NCI-H1105 (cell line): ENCODE measurements at places on chromosomes 13 and 19.

- no peak for DNase-seq
These were observed 2.8 kb upstream of the FBXO17 start for GRCh38 chr19:38978326-38978689.

DNA sequence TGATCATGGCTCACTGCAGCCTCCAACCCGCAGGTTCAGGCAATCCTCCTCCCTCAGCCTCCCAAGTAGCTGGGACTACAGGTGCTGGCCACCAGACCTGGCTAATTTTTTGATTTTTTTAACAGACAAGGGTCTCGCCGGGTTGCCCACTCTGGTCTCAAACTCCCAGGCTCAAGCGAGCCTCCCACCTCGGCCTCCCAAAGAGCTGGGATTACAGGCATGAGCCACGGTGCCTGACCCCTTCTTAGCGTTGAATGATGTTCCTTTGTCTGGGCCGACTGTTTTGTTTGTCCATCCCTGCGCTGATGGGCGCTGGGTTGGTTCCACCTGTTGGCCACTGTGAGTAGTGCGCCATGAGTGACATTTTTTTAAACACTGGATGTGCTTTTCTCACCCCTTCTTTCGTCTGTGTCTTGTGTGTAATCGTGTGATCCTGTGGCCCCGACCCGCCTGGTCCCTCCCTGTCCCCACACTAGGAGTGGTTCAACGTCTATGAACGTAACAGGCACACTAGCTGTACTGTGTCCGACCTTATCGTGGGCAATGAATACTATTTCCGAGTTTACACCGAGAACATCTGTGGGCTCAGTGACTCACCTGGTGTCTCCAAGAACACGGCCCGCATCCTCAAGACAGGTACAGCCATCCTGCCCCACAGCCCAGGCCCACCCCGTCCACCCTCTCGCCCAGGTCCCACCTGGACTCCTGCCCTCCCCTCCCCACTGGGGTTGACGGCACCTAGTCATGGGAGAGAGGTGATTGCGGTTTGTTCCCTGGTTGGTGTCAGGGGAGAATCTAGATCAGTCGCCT lies 15.0 kb upstream of the EMC10 start:
- DNase-seq = peak; percentile 34

DNA sequence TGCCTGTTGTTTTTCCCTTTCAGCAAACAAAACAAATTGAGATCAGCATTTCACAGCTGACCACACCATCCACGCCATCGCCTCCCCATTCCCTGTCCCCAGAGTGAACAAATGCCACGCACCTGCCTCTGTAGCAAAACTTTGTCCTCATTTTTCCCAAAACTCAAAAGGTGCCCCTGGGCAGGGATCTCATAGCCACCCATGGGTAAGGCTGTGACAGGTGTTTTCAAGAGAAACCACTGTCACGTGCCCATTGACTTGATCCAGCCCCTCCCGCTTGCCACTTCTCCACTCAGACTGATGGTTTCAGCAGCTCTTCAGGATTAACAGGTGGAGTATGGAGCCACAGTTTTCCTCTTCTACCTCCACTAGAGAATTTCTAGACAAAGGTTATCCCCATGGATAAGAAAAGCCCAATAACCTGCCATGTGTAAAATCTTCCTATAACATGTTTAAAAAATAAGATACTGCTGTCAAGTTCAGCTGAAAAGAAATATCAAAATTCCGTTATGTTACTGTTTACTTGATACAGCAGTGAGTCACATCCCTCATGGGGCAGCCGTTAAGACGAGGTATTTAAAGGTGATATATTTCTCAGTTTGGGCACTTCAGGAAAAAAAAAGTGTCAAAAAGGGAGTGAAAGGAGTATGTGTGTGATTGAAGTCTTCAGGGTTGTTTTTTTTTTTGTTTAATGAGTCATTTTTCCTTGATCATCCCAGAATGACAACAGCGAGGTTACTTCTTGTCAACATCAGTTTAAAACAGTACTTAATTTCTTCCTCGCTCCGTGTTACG lies 63.5 kb upstream of the GPR183 start:
- DNase-seq = no peak

DNA sequence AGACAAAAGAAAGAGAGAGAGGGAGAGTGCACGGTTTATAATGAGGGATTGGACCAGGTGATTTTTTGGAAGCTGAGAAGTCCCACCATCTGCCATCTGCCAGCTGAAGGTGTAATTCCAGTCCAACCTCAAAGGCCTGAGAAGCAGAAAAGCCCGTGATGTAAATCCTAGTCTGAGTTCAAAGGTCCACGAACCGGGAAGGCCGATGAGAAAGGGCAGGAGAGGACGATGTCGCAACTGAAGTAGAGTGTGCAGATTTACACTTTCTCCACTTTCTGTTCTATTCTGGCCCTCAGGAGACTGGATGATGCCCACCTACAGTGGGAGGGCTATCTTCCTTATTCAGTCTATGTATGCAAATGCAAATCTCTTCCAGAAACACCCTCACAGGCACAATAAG lies 500.0 kb downstream of the DIAPH3 start:
- DNase-seq = no peak

DNA sequence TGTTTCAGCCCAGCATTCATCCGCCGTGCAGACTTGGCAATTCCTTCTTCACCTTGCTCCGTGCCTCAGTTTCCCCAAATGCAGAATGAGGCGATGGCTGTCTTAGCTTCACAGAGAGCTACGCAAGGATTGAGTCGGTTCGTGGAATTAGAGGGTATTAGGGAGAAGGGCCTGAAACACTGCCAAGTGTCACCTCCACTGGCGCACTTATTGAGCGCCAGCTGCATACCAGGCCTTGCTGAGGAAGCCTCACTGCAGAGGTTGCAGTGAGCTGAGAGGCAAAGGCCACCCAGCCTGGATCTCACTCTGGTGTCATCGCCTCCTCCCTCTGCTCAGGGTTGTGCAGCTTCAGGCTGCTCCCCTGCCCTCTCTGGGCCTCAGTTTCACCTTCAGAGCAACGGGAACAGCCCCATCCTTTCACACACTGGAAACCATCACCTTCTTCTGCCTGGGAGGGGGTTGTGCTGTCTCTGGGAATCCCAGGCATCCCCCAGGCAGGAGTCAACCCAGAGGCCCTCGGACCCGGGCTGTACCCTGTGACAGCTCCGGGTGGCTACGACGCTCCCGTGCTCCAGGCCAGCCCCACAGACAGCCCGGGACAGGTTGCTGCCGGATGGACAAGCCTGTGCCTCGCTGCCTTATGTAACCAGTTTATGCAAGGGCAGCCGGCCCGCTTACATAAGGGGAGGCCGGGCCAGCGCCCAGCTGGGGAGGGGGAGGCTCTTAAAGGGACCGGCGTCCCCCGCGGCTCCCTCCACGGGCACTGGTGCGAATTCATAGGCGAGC lies 31.9 kb downstream of the NFIC start:
- DNase-seq = no peak

DNA sequence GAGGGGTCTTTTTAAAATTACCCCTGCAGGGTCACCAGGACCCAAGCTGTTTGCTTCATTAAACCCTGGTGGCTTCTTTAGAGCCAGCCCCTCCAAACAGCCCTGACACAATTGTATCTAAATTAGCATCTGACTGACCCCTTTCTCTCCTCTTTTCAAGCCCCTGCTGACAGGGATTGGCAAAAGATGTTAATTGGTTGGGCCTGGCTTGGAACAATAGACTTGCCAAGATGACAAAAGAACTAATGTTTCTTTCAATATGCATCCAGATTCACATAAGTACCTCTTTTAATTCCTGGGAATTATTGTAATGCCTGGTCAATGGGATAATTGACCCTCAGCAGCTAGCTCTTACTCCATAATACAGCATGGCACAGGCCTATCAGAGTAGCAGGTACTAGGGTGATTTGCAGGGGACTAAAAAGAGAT lies 140.8 kb downstream of the SHISA2 start:
- DNase-seq = peak; percentile 9

GRCh38 chr19:47445937-47446402 lies 25.7 kb downstream of the SLC8A2 start:
- DNase-seq = peak; percentile 26

DNA sequence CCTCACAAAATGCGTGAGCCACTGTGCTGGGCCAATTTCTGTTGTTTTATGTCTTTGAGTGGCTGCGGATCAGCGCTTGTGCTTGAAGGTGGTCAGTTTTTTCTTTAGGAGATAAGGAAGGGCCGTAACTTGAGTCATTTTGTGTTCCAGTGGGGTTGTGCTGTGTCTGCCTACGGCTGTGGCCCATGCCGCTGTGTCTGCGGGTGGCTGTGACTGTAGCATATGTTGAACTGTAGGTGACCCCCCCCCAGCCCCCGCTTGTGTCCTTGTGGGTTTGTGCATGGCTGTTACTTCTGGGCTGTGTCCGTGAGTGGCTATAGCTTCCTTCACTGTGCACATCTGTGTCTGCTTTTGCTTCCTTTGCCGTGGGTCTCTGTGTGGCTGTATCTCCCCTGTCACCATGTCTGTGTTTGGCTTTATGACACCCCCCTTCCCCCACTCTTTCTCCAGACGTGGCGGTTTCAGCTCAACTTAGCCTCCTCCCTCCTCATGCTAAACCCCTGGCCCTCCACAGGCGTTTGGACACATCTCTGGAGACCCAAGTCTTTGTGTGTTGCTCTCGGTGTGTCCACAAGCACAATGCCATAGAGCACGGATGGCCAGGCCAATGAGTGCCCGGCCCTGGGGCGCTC lies 675 bp downstream of the PPP1R14A start:
- DNase-seq = no peak

- no peak for DNase-seq
These were observed 507 bp downstream of the COL4A1 start for GRCh38 chr13:110306340-110306959.

DNA sequence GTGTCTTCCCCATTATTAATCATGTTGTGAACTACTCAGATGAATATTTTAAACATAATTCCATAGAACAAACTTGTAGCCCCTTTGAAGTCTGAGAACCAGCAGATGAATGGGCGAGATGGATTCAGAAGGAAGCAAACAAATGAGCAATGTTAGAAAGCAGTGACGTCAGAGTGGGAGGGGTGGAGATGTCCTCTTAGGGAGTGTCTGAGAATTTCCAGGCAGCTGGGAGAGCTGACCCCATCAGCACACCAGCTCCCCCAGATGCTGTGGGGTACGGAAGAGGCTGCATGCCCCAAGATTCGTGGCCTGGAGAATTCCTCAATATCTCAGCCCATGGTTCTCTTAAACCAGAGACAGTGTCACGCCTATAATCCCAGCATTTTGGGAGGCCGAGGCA lies 68.6 kb downstream of the DPF1 start:
- DNase-seq = no peak

DNA sequence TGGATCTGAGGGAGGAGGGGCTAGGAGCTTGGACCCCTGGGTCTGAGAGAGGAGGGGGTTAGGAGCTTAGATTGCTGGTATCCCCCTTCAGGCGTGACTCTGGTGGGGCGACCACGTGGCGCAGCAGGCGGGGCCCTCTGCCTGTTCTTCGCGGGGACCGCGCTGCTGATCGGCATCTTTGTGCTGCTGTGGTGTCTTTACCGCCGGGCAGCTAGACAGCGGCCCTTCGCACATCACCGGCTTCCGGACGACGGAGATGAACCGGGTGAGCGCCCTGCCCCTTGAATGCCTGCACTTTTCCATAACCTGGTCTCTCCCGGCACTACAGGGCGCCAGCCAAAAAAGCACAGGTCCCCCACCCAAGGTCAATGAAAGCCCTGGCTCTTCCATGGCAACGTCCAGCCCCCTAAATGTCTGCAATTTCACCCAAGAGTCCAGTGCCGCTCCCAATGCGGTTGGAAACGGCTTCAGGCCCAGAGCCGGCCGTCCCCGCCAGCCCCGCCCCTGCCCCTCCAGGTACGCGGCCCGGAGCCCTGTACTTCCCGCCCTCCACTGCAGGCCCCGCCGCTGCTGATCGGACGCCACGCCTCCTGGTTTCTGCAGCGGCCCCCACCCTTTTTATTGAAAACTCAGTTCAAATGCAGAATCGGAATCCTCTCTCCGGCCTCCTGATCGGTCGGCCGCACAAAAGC lies 2.8 kb downstream of the GFY start:
- DNase-seq = no peak

GRCh38 chr19:44653343-44653742 lies 9.6 kb downstream of the PVR start:
- DNase-seq = no peak

- no peak for DNase-seq
These were observed 107.6 kb downstream of the SOX1 start for GRCh38 chr13:112174476-112175110.

GRCh38 chr13:42153199-42154113 lies 105.0 kb downstream of the DGKH start:
- DNase-seq = no peak

GRCh38 chr13:46995874-46996273 lies 99.0 kb upstream of the HTR2A start:
- no peak for DNase-seq

DNA sequence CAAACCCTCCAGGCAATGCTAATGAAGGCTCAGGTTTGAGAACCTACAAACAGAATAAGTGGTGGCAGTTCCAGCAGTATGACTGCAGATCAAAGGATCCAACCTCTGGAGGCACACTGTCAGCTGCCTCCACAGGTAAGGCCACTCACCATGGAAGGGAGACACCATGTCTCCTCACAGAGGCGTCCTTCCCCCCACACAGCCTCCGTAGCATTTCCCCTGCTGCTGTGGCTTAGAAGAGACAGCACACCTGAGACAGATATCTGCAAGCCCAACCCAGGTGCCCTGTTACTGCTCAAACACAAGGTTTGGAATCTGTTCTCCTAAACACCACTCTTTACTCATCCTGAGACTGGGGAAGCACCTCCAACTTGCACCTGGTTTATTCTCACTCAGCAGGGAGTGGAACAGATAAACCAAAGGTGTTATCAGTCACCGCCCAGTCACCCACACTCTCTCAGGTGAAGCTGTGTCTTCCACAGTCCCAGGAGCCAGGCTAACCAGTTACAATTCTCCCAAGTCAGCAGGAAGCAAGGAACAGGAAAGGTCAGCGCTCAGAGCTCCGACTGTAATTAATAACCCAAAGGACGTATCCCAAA lies 311.2 kb downstream of the FOXO1 start:
- DNase-seq = no peak

DNA sequence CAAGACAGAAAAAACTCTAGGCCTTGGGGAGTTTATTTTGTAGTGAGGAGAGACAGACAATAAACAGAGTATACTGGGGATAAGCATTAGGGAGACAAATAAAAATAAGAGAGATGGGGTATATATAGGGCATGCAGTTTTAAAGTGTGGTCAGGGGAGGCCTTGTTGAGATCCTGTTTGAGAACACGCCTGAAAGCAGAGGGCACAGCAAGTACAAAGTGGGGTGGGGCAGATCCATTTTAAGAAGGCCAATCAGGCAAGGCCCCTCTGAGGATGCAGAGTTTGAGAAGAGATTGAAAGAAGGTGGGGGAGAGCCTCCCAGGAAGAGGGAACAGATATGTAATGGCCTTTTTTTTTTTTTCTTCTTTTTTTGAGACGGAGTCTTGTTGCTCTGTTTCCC lies 2.1 kb downstream of the PPP2R1A start:
- no peak for DNase-seq

- peak; percentile 100 for DNase-seq
These were observed 335 bp upstream of the SOX1 start for GRCh38 chr13:112066624-112067004.

- no peak for DNase-seq
These were observed at the start of gene PODNL1 for GRCh38 chr19:13938301-13939064. Gene PODNL1 (minus strand): TSS chr19:13938417. CDS start chr19:13938181, 236 bp downstream.

GRCh38 chr13:75736173-75736572 lies 100.0 kb downstream of the LMO7 start:
- no peak for DNase-seq
